ENCODE measurements at places on chromosomes 11 and 22. TPM values are rescaled to one million over a fixed set of nuclear protein-coding genes. Genes with fewer than 3 reads are reported as not detected.

The GRAP2 gene
- total RNA-seq, result 50.7 TPM

- peak; percentile 57 for ATAC-seq
Measured at GRCh38 chr11:68212421-68213134, 518 bp downstream of the KMT5B start.

- no peak for ATAC-seq
Measured at GRCh38 chr11:19905280-19905853, 192.7 kb downstream of the NAV2 start.

GRCh38 chr11:121012091-121012490 is 11.8 kb upstream of the TBCEL start:
- no peak for ATAC-seq

DNA sequence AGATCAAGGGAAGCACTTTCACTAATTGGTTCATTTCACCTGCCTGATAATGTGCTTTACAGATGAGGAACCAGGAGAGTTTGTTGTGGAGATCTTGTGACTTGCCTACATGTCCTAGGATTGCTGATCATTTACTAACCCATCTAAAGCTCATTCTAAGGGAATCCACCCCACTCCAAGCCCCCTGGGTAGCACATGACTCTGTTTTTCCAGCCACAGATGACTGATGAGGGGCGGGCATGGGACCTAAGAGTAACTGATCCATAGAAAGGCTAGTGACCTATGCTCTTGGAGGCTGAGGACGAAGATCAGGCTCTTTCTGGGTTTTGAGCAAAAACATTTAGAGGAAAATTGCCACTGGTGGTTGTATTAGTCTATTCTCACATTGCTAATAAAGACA is 378.1 kb downstream of the CADM1 start:
- ATAC-seq, result peak; percentile 10
